ENCODE measurements at places on chromosomes 11 and 22.
A peak's percentile ranks its signal among the peaks of the same experiment; 100 is the strongest.

DNA sequence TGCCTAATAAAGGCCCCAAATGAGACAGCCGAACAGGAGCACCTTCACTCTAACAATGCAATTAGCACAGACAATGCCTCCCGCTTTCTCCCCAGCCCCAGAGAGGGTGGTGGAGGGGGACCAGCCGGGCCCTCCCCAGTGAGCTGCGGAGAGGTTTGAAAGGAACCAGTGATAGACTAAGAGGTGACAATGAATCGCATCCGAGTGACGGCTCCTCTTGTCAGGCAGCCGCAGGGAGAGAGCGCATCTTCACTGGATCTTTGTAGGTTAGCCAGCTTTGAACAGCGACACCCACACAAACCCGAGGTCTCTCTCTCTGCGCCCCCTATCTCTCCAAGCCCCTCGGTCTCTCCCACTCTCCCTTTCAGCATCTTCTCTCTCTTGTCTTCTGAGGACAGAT is 28.0 kb downstream of the FLRT1 start:
- no peak for DNase-seq

- DNase-seq = no peak
These were observed 35.7 kb downstream of the NECTIN1 start for GRCh38 chr11:119693253-119693815.

GRCh38 chr11:36763187-36763586 is 165.2 kb upstream of the RAG2 start:
- no peak for DNase-seq

DNA sequence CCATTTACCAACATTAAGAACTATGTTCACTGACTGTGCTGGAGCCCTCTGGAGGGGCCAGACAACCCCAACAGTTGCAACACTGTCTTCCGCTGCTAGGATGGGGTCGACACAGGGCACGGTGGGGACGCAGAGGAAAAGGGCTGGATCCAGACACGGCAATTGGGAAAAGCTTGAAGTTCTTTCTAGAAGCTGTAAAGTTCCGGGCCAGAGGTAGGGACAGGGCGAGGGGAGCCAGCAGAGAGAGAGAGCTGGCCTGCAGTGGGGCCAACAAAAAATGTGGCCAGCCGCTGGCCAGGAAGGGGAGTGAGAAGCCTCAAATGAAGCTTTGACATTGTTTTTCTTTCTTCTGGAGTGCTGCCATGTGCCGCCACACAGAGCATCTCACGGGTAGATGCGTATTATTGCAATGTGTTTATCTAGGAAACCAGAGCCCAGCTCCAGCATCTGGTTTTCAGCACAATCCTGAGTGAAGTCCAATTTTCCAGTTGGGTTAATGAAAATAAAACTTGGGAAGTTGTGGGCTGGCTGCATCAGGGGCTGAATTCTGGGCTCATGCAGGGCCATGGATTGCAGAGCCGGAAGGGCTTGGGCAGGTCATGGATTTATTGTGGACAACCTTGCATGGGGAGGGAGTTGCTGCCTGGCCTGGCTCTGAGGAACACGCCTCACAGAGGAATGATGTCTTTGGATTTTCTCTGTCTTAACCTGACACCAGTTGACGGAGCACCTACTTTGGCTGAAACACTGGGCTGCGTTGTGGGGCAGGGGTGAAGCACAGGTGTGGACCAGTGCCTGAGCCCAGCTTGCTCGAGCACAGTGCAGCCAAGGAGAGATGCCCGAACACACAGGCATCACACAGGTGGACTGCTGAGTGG is 67.6 kb upstream of the AMPD3 start:
- DNase-seq = peak; percentile 92

GRCh38 chr11:35826949-35827348 is 116.9 kb upstream of the LDLRAD3 start:
- DNase-seq = no peak

DNA sequence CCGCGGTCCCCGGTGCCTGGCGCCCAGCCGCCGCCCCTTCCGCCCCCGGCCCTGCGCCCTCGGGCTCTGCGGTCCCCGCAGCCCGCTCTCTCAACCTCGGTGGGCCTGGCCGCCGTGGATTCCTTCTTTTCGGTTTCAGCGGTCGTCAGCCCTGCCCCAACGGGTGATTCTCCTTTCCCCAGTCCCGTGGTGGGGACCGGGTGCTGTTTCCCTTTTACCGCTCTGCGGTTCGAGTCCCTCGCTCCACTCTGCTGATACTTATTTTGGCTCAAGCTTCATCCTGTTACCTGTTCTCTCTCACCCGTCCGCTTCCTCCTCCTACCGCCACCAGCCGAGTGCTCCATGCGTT is 494 bp downstream of the ZDHHC5 start:
- no peak for DNase-seq

DNA sequence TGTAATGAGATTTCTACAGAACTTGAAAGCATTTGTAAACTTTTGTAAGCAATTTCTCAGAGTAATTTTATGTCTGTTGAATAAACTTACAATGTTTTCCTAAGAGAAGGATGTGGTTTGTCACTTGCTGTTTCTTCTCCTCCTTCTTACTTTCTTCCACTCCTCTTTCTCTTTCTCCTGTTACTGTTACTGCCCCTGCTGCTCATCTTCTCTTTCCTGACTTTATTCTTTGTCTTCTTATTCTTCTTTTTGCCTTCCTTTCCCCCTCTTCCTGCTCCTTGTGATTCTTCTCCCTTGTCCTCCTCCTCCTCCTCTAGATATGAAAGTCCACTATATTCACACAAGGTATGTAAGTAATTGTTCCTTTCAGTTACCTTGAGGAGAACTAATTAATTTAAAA is 31.1 kb upstream of the MMP7 start:
- no peak for DNase-seq

DNA sequence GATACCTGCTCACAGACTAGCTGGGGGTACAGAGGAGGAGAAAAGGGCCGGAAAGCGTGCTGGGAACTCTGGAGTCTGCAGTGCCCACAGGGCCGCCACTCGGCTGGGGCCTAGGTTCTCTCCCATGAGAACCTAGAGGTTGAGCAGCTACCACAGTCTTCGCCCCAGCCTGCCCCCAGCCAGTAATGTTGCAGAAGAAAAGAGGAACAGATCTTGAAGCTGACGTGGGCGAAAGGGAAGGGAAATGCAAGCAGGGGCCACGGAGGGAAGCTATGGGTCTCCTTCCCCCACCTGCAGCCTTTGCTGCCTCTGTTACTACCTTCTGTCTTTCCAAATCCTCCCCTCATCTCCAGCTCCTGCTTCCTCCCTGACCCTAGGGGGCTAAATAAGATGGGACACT is 28.8 kb upstream of the P2RY2 start:
- DNase-seq = no peak

DNA sequence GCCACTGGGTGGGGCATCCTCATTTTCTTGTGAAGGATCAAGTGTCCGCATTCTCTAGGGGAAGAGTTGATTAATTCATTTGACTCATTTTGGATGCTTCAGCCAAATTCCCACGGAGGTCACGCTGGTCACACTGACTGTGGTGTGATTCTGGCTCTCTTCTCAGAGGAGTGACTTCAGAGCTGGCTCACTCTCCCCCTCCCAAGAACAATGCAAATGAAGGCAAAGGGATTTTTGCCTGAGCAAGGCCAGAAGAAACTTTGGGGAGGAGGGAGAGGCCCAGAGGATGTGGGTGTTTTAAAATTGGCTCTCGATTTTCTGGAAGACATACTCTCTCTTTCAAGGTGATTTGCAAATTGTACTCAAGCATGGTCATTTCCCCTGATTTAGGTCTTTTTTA is 51.1 kb upstream of the LMO2 start:
- DNase-seq = peak; percentile 78

GRCh38 chr11:61652135-61652534 is 28.1 kb upstream of the DAGLA start:
- no peak for DNase-seq

- DNase-seq = no peak
These were observed 76.6 kb upstream of the RASSF10 start for GRCh38 chr11:12932485-12932884.

DNA sequence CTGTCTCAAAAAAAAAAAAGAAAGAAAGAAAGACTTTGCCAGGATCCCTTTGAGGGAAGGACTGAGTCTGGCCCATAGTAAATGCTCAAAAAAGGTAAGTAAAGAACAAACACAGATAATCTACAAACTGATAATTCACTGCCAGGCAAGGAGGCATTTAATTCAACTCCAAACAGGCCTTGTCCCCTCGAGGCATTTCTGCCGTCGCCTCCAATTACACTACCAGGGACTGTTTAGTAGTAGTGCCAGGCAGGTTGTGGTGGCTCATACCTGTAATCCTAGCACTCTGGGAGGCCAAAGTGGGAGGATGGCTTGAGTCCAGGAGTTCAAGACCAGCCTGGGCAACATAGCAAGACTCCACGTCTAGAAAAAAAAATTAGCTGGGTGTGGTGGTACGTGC is 43.7 kb downstream of the PC start:
- DNase-seq = no peak

DNA sequence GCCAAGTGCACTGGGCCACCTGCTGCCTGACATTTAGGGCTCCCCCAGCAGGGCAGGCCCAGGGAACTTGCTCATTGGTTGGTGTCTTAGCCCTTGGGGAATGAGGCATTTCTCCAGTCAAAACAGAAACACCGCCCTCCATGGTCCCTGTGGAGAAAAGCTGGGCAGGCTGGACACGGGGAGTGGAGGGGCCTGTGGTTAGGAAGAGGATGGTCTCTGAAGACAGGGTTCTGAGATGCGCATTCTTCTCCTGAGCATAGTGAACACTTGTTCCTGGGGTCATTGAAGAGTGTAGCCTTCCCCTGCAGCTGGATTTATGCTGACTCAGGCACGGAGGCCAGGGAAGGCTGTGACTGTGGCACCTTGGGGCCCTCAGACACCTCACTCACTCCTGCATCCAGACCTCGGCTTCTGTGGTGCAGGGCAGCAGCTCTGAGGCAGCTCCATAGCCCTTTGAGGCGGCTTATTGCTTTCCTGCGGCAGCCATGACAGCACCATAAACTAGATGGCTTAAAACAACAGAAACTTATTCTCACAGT is 8.2 kb downstream of the TSPAN18 start:
- no peak for DNase-seq

- DNase-seq = no peak
These were observed 455.8 kb downstream of the LRRC4C start for GRCh38 chr11:41003339-41004282.

DNA sequence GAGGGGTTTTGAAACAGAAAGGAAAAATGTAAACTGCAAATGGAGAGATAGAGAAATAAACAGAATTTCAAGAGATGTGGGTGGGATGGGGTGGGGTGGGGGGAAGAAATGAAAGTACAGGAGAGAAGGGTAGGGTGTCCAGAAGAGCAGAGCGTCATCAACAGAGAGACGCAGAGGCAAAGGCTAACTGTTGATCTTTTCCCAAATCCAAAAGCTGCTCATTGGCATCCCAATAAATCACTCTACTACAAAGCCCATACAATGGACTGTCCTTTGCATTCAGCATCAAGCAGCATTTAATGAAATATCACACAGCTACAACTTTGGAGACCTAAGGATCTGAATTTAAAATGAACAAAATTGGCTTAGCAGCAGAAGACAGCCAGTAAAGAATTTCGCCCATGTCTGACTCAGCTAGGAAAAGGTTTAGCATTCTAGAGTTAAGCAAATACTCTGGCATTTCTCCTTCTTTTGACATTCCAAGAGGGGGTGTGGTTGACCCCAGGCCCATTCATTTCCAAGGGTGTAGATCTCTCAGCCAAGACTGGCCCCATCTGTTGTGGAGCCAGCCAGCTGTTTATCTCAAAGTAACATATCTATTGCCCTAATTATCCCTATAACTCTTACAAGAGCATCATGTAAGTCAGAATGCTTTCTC is 1.5 kb downstream of the RAB30 start:
- peak; percentile 71 for DNase-seq

GRCh38 chr11:98965358-98965757 is 55.4 kb upstream of the CNTN5 start:
- DNase-seq = no peak

GRCh38 chr22:41469218-41469851 is 418 bp downstream of the ACO2 start:
- DNase-seq = no peak

GRCh38 chr11:122882857-122883645 is 492 bp downstream of the JHY start:
- DNase-seq = no peak

- DNase-seq = no peak
These were observed 1276.6 kb downstream of the BRD1 start for GRCh38 chr22:48551061-48551460.

GRCh38 chr11:115411120-115411519 is 93.1 kb downstream of the CADM1 start:
- no peak for DNase-seq

- DNase-seq = peak; percentile 96
These were observed 16.2 kb downstream of the API5 start for GRCh38 chr11:43327987-43328386.

DNA sequence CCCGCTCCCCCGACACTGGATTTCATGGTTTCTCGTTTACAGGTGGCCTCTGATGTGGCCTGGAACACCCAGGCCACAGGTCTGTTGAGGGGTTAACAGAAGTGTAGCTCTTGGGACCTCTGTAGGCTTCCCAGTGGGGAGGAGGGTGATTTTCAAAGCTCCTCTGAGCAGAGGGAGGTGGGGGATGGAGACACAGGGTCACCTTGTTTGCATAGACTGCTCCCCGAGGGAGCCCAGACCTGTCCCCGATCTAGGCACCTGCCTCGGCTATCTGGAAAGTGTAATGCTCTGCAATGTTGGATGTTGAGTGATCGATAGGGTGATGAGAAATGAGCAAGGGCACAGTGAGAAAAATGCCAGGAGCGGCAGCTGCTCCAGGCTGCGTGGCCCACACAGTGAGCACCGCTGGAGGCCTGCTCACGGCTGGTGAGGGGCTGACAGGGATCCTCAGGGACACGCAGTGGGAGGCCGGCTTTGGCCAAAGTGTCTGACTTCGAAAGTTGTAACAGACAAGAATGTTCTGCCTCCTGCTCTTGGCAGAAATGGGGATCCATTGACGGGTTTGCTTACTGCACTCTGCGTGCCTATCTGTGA is 594.1 kb downstream of the BRD1 start:
- DNase-seq = no peak

Data from fibroblast of pulmonary artery (primary cell).